ENCODE measurements at places on chromosomes 13 and 19.

GRCh38 chr19:53883741-53884140 is 1.7 kb downstream of the PRKCG start:
- DNase-seq: no peak

GRCh38 chr13:85974608-85975366 is 175.6 kb upstream of the SLITRK6 start:
- DNase-seq: no peak

GRCh38 chr19:11587302-11587974 is 9.8 kb upstream of the ZNF627 start:
- DNase-seq: peak; percentile 87

DNA sequence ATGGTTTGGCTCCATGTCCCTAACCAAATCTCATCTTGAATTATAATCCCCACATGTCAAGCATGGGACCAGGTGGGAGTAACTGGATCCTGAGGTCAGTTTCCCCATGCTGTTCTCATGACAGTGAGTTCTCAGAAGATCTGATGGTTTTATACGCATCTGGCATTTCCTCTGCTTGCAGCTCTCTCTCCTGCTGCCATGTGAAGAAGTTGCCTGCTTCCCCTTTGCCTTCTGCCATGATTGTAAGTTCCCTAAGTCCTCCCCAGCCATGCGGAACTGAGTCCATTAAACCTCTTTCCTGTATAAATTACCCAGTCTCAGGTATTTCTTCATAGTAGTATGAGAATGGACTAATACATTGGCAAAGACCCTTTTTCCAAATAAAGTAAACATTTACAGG is 96.8 kb downstream of the TSHZ3 start:
- no peak for DNase-seq

GRCh38 chr19:13016628-13017305 is 21.5 kb downstream of the NFIX start:
- DNase-seq: no peak

GRCh38 chr13:33182729-33183128 is 102.8 kb downstream of the STARD13 start:
- DNase-seq: no peak

DNA sequence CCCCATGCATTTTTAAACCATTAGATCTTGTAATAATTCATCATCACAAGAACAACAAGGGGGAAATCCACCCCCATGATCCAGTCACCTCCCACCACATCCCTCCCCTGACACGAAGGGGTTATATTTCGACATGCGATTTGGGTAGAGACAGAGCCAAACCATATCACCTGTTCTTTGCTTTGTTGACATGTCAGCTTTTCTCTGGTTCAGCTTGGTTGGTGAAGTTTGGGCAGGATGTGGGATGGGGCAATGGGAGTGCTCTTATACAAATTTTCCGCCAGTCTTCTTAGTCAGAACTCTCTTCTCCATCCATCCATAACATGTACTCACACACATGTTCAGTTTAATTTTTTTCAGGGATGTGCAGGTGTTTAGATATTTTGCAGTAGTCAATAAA is 12.9 kb downstream of the TPP2 start:
- DNase-seq: no peak

GRCh38 chr13:75010941-75011340 is 471.0 kb downstream of the TBC1D4 start:
- no peak for DNase-seq

- DNase-seq: no peak
These were observed 10.2 kb upstream of the SLC7A9 start for GRCh38 chr19:32879741-32880140.

- no peak for DNase-seq
These were observed 56.9 kb downstream of the STK24 start for GRCh38 chr13:98519976-98520375.

DNA sequence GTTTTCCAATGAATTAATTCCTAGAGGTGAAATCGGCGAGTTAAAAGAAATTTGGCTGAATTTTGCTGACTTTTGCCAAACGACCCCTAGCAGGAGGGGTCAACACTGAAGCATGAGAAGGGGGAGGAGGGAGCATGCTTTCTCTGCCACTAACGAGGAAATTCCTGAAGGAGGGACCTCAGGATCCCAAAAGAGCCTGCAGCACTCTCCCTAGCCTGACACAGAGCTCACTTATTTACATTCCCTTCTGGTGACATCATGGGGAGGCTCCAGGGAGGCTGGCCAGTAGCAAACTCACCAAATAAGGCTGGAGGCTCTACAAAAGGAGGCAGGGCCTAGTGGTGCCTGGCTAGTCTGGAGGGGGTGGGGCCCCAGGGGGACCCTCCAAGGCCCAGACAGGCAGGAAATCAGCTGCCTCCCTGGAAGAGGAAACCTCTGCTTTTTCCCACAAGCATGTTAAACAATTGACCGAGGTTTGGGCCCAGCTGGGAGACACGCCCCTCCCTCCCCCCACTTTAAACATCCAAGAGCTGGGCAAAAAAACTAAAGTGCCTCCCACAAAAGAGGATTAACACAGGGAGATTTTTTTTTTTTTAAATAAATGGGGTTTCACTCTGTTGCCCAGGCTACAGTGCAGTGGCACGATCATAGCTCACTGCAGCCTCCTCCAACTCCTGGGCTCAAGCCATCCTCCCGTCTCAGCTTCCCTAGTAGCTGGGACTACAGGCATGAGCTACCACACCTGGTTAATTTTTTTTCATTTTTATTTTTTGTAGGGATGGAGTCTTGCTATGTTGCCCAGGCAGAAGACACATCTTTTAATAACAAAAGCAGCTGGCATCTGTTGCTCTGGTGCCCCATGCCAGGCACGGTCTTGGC is 2.1 kb downstream of the DAPK3 start:
- DNase-seq: peak; percentile 87

DNA sequence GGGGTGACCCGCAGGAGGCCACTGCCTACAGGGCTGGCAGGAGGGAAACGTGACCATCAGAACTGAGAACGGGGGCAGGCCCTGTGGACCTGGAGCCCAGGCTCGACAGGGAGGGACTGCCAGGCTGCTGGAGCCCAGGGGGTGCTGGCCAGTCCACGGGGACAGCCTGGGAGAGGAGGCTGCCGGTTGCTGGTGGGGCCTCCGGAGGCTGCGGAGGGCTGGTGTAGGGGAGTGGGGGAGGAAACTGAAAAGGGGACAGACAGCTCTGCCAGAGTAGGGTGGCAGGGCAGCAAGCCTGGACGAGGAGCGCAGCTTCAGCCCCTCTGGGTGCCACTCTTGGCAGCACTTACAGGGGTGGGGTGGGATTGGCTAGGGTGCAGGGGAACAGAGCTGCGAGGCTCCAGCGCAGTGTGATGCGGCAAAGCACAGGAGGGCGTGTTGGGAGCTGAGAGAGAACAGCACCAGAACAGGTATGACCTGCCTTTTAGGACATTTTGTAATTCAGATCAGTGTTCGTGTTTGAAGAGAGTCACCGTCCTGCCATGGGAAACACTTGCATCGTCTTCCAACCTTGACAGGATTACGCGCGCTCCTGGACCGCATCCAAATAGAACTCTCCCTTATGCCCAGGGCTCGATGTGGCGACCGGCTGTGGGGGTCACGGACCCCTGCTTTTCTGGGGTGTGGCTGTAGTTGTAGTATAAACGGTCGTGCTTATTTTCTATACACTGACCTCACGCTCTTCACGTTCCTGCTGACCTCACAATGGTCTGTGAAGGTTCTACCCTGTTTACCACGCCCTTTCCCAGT is 19.9 kb upstream of the ARHGEF7 start:
- no peak for DNase-seq

DNA sequence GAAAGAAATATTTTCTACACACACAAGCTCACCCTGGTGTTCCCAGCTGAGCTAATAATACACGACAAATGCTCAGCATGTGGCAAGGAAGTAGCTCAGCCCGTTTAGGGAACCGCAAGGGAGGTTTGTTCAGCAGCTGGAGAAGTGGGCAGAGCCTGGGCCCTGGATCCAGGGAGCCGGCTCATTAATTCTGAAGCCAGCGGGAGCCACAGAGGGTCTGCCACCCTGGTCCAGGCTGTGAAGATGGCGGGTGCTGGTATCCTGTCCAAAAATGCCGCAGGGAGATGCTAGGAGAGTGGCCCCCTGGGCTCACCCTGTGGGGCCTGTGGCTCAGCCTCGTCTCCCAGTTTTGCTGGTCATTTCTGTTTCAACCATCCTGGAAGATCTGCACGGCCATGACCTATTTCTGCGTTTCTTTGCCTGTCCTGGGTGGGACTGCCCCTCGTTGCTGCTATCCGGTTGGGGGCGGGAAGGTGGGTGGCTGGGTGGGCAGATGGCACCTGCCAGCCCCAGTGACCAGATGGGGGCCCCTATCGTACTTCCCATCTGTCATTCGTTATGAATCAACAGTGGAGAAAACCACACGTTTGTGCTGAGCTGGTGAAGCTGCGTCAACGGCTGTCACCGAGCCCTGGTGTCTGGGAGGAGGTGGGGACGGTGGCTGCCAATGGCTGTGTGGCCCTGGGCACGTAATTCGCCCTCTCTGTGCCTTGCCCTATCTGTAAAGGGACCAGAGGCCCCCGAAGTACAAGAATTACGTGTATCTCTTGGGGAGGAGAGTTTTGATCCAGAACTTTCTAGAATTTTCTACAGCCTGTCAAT is 2.7 kb upstream of the GNA15 start:
- no peak for DNase-seq

DNA sequence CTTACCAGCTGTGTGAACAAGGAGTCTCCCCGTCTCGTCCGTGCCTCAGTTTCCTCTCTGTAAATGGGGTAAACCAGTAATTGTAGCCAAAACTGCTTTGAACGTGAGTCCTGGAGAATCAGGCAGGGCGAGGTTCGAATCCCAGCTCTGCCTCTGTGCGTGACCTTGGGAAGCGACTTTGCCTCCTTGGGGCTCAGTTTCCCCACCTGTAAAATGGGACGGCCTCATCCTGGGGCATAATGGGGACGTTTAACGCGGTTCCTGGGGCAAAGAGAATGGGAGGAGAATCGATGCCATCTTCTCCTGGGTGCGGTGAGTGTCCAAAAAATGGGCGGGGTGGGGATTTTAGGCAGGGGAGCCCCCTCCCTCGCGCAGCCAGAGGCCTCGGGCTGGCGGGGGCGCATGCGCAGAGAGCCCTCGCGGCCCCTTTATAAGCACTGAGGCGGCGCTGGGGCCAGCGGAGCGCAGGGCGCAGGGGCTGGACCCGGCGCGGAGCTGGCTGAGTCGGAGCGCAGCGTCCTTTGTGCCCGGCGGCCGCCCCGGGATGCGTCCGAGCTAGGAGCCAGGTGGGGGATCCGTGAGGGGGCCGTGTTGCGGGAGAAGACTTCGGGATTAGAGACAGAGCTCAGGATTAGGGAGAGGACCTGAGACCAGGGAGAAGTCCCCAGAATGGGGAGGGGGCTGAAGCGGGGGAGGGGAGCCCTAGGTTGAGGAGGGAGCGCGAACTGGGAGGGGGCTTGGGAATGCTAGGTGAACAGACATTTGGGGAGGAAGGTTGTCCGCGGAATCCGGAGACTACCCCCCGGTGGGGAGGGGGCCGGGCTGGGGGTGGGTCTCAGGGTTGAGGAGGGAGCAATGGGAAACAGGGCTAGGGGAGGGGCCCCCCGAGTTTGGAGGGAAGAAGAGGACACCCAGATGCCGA is at the start of gene NCAN:
Gene NCAN, plus strand, starts transcription at position 460 of the 922 bp plus-strand sequence. CDS start 4,996 bp downstream, outside the sequence.
- DNase-seq: no peak

DNA sequence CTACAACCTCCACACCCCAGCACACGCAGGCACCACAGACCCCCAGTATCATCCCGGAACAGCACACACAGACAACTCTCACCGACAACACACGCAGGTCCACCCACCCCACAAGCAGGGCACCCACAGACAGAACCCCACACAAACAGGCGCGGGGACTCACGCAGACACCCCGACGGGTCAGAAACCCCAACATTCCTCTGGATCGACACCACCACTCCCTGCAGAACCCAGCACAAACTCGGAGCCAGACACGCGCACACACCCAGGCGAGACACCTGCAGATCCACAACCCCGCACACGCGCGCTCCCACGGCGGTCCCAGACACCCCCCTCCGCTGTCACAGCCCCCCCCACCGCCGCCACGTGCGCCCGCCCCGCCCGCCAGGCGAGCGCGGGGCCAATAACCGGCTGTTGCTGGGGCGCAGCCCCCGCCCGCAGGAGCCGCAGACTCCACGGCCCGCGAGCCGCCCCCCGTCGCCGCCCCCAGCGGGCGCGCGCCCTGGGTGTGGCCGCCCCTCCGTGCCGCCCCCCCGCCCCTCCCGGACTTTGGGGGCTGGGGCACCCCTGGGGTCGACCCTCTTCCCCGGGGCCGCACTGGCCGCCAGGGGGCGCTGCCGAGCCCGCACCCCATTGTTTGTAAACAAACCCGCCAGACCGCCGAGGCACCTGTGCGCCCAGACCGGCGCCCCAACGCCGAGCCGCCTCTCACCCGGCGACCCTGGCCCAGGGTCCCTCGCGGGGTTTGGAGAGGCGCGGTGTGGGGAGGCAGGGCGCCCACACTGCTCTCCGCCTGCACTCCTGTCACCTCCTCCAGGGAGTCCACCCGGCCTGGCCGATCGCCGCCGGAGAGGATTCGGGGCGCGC is 712 bp downstream of the BBC3 start:
- peak; percentile 85 for DNase-seq

- DNase-seq: no peak
These were observed 19.2 kb downstream of the SIGLEC8 start for GRCh38 chr19:51439021-51439465.

GRCh38 chr19:10299545-10300458 is 9.8 kb downstream of the ZGLP1 start:
- no peak for DNase-seq

DNA sequence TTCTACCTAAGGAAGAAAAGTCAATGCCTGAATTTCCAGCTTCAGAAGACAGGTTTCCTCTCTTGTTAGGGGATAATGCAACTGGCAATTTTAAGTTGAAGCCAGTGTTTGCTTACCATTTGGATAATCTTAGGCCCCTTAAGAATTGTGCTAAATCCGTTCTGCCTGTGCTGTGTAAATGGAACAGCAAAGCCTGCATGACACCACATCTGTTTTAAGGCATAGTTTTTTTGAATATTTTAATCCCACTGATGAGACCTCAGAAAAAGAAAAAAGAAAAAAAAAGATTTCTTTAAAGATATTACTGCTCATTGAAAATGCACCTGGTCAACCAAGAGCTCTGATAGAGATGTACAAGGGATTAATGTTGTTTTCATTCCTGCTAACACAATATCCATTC is 419.2 kb downstream of the SLITRK6 start:
- no peak for DNase-seq

GRCh38 chr13:43879755-43880181 is at the start of gene LACC1:
LACC1 (plus strand) TSS chr13:43879904; CDS start chr13:43880986, 1,082 bp downstream.
- DNase-seq: no peak

- peak; percentile 91 for DNase-seq
These were observed 4.4 kb upstream of the PROZ start for GRCh38 chr13:113153810-113154748.

DNA sequence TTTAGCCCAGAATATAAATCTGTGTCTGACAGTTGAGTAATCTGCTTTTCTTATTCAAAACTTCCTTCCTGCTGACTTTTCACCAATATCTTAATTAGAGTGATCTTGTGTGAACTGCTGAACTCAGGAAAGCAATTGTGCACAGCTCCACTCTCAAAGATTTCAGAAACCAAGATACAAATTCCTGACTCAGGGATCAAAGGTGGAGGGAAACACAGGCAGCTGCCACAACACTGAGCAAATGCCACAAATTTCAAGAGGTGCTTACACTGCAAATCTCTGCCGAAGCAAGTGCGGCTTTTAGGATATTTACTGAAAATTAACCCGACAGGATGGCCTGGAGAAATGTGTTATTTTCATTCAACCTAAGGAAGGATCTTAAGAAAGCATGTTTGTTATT is 111.4 kb downstream of the STOML3 start:
- DNase-seq: no peak

GRCh38 chr13:31522396-31522795 is 216.9 kb upstream of the RXFP2 start:
- no peak for DNase-seq

GRCh38 chr13:77374786-77375185 is 47.9 kb upstream of the MYCBP2 start:
- DNase-seq: no peak

Measured in sciatic nerve (tissue), 2 donors.